Progenitor cell of endocrine pancreas (in vitro differentiated cells): ENCODE measurements at places on chromosomes 4 and X. TPM values are rescaled to one million over a fixed set of nuclear protein-coding genes. Genes with fewer than 3 reads are reported as not detected.
A peak's percentile ranks its signal among the peaks of the same experiment; 100 is the strongest.

The HGFAC gene
- 6.7 and 7.5 TPM in 2 replicates for total RNA-seq

The MED12 gene
- total RNA-seq, result 106 and 123 TPM in 2 replicates

DNA sequence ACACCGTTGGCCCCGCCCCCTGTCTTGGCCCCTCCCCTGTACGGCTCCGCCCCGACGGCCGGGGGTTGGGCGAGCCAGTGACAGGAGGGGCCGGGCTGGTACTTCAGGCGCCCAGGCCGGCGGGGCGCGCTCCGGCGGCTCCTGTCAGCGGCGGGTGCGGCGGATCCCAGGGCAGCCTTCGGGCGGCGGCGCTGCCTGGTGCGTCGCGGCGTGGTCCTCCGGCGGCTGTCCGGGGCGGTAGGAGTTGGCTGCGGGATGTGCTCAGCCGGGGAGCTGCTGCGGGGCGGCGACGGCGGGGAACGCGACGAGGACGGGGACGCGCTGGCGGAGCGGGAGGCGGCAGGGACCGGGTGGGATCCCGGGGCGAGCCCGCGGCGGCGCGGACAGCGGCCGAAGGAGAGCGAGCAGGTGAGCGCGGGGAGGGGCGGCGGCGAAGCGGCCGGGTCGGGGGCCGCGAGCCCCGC lies at the start of gene FAM241A:
Gene FAM241A, plus strand, starts transcription at position 129 of the 464 bp plus-strand sequence. Its CDS starts 127 bp downstream, at position 256.
- DNase-seq, result peak; percentile 74

GRCh38 chrX:137428766-137429591 lies 136.9 kb upstream of the ZIC3 start:
- no peak for DNase-seq

GRCh38 chr4:104967034-104967401 lies 179.7 kb upstream of the TET2 start:
- no peak for DNase-seq

GRCh38 chr4:41575207-41575606 lies 37.2 kb downstream of the LIMCH1 start:
- no peak for DNase-seq

- DNase-seq, result no peak
These were observed 4.4 kb upstream of the PRDX4 start for GRCh38 chrX:23662853-23663252.
